Large intestine (tissue), 12 donors: ENCODE measurements at places on chromosomes 11 and 22.

DNA sequence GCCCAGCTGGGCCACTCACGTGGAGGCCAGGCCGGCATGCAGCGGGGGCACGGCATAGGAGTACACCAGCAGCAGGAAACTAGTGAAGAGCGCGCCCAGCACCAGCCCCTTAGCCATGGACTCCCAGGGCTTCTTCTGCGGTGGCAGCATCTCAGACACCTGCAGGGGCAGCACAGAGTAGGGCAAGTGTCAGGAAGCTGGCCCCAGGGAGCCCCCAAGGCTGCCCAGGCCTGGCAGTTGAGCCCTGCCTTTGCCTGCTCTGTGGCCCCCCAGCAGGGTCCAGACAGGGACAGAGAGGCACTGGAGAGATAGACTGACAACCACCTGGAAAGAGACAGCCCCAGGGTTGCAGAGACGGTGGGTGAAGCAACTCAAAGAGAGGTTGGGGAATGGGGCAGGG lies 10.7 kb upstream of the SEC14L6 start:
- no peak for DNase-seq

DNA sequence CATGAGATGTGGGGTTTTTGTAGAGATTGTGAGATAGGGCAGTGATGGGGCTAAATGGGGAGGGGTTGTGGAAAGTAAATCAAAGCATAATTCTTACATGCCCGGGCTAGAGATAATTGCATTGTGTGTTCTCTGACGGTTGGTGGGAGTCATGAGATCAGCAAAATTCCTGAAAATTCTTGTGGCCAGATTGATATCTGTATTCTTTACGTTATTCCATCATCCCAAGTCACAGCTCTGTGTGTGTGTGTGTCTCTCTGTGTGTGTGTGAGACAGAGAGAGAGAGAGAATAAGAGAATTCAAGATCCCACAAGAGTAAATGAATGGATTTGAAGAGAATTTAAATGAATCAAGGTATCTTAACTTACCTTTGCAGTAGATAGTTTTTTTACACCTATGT lies 138.6 kb upstream of the ARHGAP20 start:
- DNase-seq, result no peak

GRCh38 chr11:66542362-66542761 lies 3.5 kb downstream of the ZDHHC24 start:
- no peak for DNase-seq

GRCh38 chr22:48832592-48832991 lies 995.1 kb downstream of the BRD1 start:
- no peak for DNase-seq

DNA sequence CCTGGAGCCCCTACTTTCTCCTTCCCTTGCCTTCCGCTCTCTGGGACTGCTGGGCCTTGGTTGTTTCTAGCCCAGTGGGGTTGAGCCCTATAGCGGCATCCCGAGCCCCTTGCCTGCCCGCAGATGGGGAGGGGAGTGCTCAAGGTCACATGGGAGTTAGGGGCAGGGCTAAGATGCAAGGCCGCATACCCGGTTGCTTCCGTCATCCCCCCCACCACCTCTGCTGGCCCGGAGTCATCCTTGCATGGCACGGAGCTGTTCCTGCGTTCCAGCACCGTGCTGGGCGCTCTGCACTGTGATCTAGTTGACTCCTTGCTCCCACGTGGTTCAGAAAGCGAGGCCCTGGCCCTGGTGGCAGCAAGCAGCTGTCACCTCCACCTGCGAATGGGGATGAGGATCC lies 18.0 kb downstream of the FLRT1 start:
- no peak for DNase-seq

- no peak for DNase-seq
Measured at GRCh38 chr11:42992594-42992993, 319.2 kb upstream of the API5 start.

- no peak for DNase-seq
Measured at GRCh38 chr11:62896049-62896448, 15.4 kb downstream of the SLC3A2 start.

DNA sequence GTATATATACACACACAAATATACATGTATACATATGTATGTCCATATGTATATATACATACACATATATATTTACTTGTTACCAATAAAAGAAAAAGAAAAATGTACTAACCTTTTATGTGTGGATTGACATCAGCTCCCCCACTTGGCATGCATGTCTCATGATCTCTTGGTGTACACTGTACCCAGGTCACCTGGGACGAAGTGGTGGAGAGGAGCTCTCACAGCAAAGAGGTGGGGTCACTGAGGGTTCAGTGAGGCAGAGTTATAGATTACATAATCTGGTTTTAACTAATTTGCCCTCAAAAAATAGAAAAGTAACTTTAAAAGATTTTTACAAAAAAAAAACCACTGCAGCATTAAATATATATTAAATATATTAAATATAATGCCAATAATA lies 15.5 kb upstream of the USP47 start:
- DNase-seq, result no peak

DNA sequence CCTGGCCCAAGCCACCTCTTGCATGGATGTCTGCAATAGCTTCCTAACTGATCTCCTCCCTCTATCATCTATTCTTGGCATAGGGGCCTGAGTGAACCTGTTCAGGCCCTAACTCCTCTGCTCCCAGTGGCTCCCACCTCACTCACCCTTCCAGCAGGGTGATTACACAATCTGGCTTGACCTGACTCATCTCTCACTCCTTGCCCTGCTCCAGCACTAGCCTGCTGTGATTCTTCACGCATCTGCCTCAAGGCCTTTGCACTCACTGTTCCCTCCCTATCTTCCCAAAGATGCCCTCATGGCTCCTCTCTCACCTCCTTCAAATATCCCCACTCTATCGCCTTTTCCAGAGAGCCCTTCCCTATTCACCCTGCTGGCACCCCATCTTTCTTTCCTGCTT lies 10.5 kb downstream of the SCN4B start:
- no peak for DNase-seq

DNA sequence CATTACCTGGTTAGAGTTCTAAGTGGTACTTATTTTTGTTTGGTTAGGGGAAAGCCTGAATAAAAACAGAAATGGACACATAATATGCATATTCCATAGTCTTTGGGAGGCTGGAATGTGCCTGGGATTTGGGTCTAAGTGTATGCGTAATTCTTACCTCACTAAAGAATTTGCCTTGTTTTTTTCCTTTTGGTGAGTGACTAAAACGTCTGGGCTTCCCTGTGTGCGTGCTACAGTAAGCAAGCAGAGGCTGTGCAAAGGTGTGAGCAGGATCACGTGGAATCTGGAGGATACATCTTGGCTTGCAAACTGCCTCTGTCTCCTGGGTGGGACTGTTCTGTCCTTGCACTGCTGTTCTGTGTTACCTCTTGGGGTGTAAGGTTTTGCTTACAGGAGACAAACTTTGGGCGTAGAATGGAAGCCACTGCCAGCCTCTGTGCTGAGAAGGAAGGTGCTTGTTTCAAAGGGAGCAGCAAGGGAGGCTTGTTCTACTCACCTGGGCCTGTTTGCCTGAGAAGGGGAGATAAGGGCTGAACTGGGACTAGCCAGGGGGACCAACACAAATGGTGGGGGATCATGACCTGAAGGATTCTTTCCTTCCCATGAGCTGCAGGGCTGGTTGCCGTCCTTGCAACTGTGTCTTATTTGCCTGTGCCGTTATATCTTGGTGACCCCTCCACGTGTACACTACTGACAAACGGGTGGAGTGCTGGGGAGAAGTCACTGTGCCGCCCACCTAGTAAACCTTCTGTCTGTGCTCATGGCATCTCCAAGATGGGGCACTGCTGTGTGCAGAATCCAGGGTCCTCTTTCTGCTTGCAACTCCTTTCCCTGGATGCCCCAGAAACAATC lies 4.5 kb downstream of the NEAT1 start:
- DNase-seq, result no peak

- DNase-seq, result no peak
Measured at GRCh38 chr11:79066456-79067351, 374.1 kb downstream of the TENM4 start.

DNA sequence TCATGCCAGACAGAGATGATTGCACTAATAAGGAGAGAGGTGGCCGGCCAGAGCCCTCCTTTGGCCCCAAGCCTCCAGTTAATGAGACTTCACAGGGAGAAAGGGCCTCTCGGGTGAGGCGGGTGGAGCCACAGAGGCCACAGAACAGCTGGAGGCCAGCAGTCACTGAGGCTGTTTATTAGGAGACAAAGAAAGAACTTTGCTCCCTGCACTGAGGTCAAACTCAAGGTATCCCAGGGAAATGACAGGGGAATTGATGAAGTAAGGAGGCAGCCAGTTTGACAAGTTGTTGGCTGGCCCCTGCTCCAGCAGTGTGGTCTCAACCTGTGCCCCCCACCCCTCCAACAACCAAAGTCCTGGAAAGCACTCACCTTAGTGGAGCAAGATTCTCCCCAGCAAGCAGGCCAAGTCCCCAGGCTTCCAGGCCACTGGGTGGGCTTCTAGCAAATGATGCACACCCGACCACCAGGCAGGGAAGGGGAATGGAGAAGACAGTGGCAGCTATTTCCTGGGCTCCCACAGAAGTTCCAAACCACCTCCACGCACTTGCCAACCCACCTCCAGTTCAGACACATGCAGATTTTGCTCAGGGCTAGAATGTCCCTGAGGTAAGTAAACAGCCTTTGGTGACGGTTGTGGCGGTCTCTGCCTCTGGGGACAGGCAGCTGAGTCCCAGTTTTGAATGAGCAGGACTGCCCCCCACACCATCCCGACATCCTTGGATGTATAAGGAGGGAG lies 53.2 kb downstream of the RPUSD4 start:
- peak; percentile 93 for DNase-seq

DNA sequence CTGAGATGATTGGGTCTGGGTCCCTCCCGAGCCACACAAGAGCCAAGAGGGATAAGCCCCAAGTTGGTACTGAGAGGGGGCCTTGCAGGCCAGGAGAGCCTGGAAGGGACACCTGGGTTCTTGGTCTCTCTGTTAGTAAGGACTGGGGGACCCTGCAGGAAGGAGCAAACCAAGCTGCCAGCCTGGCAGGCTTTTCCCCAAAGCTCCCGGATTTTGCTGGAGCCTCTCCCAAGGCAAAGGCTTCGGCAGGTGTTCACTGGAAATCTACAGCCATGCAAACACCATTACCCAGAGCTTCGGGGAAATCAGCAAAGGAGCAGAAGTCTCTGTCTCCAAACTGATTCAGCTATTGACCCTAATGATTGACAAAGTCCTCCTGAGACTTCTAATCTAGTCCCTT lies 527.9 kb downstream of the BUD13 start:
- no peak for DNase-seq

- DNase-seq, result no peak
Measured at GRCh38 chr11:25183411-25183810, 686.6 kb downstream of the LUZP2 start.

DNA sequence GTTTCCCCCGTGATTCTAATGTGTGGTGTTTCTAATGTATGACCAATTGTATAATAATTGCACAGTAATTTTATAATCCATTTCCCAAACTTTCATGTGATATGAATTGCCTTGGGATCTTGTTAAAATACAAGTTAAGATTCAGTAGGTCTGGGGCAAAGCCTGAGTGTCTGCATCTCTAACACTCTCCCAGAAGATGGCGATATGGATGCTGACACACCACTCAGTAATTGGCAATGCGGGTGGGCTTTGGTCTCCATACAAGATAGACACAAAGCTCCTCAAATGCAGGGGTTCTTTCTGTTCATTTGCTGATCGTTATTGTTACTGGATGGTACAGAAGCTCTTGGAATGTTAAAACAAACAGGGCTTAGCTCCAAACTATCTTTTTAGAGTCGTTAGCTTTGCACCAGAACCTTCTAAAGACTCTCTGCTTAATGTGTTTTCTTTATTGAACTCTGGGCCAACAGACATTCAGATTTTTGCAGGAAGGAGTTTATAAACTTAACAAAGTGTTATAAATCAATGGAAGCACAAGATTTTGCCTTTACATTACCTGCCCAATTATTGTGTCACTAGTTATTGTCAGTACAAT lies 45.4 kb upstream of the ANO3 start:
- no peak for DNase-seq

DNA sequence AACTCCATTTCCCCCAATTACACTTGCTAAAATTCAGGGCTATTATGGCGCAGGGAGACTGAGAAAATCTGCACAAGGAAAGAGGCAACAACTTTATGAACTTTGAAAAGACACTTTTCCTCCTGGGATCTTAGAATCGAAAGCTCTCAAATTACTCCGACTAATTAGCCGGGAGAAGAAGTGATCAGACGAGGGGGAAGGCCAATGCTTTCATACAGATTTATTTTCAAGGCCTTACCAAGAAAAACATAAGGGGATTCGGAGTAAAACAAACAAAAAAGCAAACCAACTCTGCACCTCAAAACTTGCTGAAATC lies 1.6 kb downstream of the PAX6 start:
- DNase-seq, result no peak

DNA sequence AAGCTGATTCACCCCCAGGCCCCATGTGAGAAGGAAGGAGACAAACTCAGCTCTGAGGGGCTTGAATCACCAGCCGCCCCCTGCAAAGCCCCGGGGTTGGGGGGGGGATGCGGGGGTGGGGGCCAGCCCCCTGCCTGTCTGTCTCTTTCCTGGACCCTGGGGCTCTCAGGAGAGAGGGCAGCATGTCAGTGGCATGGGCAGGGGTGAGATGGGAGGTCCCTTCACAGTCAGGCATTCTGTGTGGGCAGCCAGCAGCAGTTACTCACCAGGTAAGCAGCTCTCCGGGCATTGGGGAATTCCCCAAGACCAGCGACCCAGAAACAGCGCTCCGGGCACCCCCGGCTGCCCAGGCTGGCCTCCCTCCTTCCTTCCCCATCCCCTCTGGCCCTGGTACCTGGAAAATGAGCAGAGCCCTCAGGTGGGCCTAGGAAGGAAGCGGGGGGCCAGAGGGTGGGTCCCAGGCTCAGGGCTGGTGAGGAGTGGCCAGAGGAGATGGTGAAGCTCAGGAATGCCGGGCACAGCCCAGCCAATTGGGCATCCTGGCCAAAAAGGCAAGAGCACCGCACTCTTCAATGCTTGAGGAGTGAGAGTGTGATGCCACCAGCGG lies 4.2 kb upstream of the LIF start:
- DNase-seq, result no peak
